ENCODE measurements at places on chromosomes 16 and 17.

DNA sequence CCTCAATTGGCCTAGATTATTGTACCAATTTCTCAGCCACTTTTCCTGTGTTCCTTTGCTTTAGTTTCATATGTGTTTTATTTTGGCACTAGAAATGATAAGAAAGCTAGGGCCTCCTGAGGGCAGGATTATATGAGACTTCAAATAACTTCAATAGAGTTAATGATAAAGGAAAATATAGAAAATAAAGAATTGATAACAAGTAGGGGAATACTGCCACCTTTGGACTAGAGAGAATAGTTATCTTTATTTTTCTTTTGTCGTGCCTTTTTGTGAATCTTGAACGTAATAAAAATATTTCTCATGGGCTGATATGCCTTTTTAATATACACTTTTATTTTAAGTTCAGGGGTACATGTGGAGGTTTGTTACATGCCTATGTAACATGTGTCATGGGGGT is 29.3 kb upstream of the RBL2 start:
- no peak for DNase-seq

DNA sequence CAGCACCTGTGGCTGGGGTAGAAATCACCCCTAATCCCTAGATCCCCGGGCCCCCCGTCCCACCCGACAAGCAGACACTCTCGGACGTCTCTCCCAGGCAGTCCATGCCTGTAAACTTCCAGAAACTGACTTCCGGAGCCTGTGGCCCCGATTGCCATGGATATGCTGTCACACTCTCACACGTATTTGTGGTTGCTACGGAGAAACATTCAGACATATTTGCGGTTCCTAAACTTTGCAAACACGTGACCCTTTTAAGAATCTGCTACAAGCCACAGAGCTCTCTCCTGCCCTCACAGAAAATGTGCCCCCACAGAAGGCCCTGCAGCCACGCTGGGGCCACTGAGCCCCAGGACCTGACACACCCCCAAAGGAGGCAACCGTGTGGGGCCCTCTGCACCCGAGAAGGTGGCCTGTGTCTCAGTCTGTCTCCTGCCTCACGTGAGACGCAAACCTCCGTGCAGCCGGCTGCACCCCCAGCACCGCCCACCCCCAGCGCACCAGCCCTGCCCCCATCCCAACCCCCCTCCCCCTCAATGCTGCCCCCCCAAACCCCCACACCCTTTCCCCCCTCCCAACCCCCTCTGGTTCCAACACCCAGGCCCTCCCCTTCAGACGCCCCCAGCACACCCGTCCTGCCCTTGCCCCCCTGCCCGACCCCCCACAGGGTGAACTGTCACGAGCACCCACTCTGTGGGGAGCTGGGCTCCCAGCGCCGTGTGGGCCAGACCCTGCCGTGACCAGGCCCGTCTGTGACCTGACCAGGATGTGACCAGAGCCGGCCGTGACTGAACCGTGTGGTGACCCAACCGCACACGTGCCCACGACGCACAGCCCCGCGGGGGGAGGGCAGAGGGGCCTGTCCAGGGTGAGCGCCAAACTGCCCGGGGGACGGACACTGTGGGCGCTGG is 66.3 kb upstream of the METRNL start:
- DNase-seq, result no peak

DNA sequence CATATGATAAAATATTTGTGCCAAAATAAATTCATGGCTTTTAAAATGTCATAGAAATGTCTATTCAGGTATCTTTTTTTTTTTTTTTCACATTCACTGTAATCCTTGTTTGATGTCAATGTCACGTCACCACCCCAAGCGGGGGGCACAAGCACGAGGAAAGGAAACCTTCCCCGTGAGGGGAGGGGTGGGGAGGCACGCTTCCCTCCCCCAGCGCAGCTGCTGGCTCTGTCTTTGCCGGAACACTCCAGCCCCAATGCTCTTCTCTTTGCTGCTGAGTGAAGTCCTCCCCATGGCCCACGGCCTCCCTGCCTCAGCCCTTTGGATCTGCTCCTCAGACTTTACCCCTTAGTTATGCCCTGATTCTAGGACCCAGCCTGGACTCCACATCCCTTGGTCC is 1.5 kb downstream of the SLC35G3 start:
- DNase-seq, result no peak

DNA sequence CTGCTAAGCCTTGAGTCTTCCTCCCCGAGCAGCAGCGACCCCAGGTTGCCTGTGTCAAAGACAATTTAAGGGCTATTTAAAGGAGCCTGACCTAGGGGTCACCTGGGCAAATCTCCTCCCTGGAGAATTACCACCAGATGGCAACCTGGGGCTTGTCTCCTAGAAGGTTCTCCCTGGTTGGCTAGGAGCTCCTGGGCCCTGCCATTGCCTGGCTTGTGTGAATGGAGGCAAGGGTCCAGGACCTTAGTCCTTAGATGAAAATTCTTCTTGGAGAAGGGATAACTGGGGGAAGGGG is 51.3 kb upstream of the TAC4 start:
- DNase-seq, result no peak

DNA sequence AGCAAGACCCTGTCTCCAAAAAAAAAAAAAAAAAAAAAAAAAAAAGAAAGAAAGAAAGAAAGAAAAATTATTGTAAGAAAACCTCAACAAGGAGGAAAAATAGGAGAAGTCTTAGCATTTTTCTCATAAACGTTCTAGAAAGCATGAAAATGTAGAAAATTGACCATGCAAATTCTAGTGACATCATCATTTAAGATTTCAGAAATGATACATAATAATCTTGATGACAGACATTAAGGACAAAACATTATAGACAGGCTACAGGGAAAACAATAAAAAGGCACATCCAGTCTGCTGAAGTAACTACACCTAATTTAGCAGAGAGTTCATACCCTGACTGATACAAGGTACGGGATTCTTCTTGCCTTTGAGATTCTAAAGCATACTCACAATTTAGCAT is 21.9 kb downstream of the MED13 start:
- DNase-seq, result no peak

DNA sequence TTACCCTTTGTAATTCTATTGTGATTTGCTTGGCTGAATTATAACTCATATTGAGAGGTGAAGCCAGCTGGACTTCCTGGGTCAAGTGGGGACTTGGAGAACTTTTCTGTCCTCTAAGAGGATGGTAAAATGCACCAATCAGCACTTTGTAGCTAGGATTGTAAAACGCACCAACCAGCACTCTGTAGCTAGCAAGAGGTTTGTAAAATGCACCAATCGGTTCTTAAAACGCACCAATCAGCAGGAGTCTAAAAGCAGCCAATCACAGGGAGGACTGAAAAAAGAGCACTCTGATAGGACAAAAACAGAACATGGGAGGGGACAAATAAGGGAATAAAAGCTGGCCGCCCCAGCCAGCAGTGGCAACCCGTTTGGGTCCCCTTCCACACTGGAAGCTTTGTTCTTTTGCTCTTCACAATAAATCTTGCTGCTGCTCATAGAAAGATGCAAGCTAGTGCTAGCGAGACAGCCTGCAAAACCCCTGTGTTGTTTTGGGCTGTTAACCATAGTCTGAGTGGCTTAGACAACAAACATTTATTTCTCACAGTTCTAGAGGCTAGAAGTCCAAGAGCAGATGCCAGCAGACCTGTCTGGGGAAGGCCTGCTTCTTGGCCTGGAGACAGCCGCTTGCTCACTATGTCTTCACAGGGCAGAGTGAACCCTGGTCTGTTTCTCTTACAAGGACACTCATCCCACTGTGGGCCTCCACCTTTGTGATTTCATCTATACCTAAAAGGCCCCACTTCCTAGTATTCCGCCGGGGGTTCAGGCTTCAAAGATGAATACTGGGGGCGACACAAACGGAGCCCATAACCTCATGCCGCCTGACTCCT is 39.0 kb upstream of the CRISPLD2 start:
- no peak for DNase-seq

DNA sequence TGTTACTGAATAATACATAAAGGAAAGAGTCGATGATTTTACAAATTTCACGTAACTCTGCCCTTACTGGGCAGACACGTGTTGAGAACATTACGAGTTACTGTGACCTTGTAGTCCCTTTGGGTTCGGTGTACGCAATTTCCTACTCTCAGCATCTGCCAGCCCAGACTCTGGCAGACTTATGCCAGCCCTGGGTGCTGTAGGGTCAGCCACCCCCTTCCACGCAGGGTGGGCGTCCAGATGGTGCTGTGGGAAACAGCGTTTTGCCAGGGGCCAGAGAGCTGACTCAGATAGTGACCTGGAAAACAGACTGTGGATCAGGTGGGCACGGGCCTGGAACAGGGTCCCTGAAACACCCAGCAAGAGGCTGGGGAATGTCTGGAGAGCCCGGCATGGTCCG is 148.9 kb downstream of the RPTOR start:
- DNase-seq, result no peak

- no peak for DNase-seq
Measured at GRCh38 chr17:50865868-50866260, 290 bp downstream of the TOB1 start.

GRCh38 chr16:48321317-48322036 is 63.7 kb downstream of the SIAH1 start:
- peak; percentile 26 for DNase-seq

- peak; percentile 50 for DNase-seq
Measured at GRCh38 chr16:57277586-57277985, 6.9 kb downstream of the PLLP start.

GRCh38 chr17:49031965-49032928 is 35.1 kb downstream of the IGF2BP1 start:
- peak; percentile 24 for DNase-seq

DNA sequence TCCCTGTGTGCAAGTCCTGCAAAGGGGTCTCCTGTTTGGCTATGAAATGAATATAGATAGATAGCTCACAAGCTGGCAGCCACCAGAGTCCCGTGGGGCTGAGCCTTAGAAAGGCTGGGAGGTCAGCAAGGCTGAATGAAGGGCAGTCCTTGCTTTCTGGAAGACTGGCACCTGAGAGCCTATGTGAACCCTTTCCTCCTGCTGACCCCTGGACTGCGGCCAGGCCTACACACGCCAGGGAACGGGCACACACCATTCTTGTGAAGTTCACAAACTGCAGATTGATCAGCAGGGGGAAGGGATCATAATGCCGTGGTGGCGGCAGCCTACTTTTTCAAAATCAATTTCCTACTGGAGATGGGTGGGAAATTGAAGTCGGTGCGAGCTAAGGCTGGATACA is 985 bp upstream of the C17orf107 start:
- DNase-seq, result no peak

DNA sequence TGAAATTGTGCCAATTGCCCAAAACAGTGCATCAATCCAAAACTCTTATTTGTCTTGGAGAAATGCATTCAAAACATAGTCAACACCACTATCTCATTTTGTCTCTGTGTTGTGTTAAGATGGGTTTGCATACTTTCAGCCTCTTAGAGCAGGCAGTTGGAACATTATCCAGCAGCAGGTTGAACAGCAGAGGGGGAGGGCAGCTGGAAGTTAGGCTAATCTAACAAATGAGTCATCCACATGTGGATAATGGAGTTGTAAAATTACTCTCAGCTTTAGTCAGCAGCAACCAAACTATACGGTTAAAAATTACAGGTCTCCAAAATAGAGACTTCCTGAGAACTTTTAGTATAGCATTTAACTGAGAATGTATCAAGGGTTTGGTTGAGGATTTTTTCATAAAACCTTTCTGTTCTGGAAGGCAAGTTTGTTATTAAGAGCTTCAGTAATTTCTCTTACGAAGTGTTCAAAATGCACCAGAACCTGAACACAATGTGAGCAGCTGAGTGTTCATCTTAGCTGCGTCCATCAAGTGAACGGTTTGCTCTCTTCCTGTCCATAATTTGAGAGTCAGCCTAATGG is 46.3 kb downstream of the PRKCA start:
- no peak for DNase-seq

GRCh38 chr17:47287639-47288038 is 34.0 kb downstream of the ITGB3 start:
- DNase-seq, result no peak

GRCh38 chr17:76270770-76271668 is 5.9 kb downstream of the UBALD2 start:
- DNase-seq, result peak; percentile 31

DNA sequence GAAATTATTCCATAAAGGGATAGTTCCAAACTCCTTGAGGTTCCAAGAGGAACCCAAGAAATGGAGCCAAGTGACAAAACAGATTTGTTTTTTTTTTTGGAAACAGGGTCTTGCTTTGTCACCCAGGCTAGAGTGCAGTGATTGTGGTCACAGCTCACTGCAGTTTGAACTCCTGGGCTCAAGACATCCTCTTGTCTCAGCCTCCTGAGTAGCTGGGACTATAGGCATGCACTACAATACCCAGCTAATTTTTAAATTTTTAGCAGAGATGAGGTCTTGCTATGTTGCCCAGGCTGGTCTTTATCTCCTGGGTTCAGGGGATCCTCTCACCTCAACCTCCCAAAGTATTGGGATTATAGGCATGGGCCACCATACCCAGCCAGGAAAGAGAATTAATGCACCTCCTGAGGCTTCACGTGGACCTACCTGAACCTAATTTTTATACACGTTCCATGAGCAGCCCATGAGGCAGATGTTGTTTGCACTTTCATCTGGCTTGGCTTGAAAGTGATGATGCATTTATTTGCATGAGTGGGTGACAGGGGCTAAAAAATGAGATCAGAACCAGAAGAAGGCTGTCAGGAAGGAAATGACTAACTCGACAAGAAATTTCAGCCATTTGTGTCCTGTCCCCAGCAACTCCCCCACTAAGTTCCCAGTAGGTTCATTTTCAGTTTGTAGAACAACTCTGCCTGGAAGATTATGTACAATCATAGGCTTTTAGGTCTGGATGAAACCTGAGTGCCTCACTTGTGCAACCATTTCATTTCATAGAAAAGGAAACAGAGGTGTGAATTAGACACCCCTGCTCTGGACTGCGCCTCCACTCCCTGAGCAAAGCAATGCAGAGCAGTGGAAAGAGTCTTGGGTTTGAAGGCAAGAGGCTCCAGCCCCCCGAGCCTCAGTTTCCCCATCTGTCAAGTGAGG is 10.3 kb upstream of the IRF8 start:
- DNase-seq, result peak; percentile 37

DNA sequence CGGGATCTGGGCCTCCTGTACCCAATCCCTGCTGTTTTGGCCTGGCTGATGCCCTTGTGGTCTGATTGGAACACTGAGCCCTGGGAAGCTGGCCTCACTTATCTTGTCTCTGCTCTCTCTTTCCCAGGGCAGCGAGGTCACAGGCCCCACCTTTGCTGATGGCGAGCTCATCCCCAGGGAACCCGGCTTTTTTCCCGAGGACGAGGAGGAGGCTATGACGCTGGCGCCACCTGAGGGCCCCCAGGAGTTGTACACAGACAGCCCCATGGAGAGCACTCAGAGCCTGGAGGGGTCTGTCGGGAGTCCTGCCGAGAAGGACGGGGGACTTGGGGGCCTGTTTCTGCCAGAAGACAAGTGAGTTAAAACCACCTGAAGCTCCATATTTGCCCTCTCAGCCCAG is 126.0 kb downstream of the RAB11FIP4 start:
- DNase-seq, result no peak

Data from activated naive CD4-positive, alpha-beta T cell treated with anti-CD3 and anti-CD28 coated beads, Interleukin-2, amount 50 U/mL, for 16 hours (primary cell).